Activated CD4-positive, CD25-positive, alpha-beta regulatory T cell (primary cell): ENCODE measurements at places on chromosomes 2 and 18.

GRCh38 chr2:216083464-216084281 is 2.0 kb downstream of the TMEM169 start:
- DNase-seq = no peak

DNA sequence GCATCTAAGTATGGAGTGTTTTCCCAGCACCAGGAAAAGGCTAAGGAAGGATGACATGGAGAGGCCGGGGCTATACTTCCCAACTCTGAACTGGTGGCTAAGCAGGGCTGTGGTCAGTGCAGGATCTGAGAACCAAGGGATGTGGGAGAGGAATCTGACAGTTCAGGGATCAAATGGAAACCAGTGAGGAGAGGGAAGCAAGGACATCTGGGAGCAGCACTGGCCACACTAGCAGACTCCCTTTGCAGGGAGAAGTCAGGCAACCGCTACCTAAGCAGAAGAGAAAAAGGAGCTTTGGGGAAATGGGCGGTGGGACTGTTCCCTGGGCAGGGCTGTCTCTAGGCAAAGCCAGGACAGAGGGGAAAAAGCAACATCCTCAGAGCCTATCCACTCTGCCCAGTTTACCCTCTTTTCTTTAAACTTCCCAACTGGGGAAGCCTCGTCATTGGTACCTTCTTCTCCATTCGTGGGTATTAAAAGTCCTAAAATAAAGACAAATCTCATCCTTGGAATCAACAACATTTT is 105.8 kb upstream of the MEIS1 start:
- no peak for DNase-seq

- no peak for DNase-seq
These were observed 224.9 kb upstream of the EPAS1 start for GRCh38 chr2:46072101-46072820.

GRCh38 chr2:65053199-65053598 is 3.0 kb upstream of the CEP68 start:
- DNase-seq = no peak

DNA sequence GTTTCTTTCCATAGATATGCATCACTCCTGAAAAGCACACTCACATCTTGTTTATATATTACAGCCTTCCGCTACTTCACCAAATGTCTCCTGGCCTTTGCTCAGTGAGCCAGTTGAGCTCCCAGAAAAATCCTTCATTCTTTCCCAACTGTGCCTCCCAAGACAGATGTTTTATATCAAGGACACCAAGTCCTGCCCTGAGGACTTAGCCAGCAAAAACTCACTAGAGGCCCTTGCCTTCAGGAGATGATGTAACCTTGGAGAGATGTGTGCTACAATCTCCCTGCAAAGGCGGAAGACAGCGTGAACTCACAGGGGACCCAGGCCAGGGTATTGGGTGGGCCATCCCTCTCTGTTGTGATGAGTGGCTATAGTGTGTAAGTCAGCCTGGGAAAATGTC is 86.1 kb upstream of the CTAGE1 start:
- no peak for DNase-seq

GRCh38 chr2:180933332-180933731 is 47.1 kb upstream of the UBE2E3 start:
- DNase-seq = no peak

- no peak for DNase-seq
These were observed 316.9 kb upstream of the THSD7B start for GRCh38 chr2:136448432-136448831.

- no peak for DNase-seq
These were observed 9.8 kb downstream of the MALL start for GRCh38 chr2:110105608-110106467.

DNA sequence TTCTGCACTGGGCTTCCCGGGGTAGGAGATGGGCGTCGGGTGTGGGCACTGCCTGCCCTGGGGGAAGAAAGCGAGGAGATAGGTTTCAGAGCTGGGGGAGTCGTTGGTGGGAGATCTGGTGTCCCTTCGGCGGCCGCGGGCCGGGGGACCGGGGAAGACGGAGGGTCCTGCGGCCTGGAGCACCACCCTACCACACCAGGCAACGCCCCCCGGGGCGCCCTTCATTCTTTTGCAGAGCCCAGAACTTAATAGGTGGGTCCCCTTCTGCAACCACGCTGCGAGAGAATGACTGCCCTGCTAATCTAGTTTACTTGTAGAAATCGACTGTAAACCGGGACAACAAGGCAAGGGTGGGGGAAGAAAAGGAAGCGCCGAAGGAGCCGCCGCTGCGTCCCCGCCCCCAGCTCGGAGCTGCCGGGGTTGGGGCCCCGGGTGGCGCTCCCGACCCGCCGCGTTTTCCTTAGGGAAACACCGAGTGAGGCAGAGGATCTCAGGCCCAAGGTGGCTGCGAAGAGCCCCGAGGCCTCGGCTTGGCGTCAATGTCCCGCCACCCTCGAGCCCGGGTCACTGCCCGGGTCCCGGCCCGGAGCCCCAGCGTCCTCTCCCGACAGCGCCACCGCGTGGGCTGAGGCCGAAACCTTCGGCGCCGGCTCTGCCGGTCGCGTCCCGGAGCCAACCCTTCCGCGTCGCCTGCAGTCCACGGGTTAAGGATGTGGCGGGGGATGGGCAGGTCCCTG is 5.4 kb upstream of the SATB2 start:
- DNase-seq = no peak

DNA sequence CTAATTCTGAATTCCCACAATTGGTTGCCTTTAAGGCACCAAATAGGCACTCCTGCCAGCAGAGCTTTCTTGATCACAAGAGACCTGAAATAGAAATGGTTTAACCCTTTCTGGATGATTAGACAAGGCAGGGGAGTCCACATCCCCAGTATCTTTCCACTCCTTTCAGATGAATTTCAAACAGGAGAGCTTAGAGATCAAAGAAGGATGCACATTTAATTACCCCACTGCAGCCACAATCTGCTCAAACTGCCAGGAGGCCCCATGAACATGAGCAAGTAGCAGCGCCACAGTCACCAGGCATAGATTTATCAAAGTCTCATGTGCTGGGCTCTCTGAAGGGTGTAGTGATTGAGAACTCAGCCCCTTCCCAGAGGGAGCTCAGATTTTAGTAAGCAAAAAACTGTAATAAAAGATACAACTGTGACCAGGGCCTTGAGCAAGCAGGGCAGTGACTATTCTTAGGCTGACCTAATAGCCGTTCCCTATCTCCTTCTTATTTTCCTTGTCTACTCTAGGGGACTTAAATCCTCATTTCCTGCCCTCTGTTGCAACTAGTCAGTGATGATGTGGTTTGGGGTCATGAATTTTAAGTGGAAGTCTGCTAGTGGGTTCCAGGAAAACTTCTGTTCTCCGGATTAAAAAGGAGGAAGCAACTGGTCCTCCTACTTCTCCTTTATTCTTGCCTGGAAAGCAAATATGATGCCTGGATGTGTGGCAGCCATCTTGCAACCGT is 53.7 kb downstream of the SLC4A3 start:
- no peak for DNase-seq

DNA sequence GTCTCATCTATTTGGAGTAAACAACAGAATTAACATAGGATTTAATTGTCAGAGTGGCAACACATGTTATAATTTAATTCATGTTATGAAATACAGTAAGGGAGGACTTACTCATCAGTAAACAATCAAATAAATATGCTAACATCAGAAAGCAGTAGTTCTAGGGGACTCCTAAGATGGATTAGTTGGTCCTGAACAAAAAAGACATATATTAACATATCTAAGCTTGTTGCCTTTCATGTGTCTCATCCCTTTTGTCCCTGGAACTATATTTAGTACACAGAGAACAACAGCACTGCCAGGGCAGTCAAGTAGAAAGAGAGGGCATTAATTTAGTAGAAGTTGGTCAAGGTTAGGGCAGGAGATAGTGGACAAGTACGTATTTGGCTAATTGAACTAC is 117.8 kb upstream of the FZD5 start:
- no peak for DNase-seq

GRCh38 chr2:240916571-240917008 is 10.5 kb downstream of the CROCC2 start:
- no peak for DNase-seq

DNA sequence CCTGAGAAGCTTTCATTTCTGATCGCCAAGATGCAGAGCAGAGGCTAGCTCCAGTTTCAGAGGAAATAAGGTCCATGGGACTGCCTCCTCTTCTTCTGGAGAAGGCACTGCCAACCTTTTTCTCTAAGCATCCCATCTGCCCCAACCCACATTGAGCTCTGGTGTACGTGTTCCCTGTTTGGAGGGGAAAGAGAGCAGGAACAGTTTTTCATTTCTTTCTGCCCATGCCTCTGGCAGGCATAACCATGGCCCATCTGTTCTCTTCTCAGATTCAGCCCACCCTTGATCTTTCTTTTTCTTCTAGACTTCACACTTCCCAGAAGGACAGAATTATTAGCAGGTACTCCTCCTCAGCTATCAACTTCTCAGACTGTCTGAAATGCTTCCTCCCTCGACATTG is 1110.3 kb upstream of the KLHL29 start:
- DNase-seq = no peak

GRCh38 chr18:56517196-56517595 is 121.2 kb downstream of the TXNL1 start:
- no peak for DNase-seq

DNA sequence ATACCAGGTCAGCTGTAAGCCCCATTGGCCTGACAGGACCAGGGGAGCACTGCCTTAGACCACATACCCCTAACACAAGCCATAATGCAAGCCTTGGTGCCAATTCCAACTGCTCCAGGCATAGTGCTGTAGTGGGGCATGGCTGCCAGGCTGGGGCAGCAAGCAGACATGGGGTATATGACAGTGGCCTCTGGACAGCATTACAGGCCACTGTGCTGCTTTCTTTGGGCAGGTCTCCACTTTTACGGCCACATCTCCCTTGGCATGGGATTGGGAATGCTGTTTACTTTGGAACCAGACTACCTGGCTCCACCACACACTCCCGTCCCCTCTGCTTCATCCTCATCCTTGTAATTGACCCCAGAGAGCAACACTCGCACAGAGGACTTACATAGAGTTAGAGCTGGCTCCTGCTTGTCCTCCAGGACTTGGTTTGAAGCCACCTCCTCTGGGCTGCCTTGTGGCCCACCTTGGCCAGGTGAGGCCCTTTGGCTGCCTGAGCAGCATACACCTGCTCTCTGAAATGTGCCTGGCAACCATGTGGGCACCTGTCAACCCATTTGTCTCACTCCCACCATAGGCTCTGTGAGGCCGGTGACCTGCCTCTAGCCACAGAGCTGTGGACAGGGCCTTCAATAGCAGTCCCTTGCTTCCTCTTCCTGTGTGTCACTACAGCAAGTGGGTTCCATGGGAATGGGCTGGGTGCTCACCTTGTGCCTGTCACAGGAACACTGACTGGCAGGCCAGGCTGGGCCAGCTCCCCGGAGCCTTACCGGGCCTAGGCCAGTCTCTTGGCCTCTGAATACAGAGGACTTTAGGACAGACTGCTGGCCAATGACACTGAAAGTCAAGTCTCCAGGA is 262.6 kb upstream of the HS6ST1 start:
- DNase-seq = no peak

GRCh38 chr2:192090911-192091310 is 103.8 kb downstream of the TMEFF2 start:
- DNase-seq = no peak

DNA sequence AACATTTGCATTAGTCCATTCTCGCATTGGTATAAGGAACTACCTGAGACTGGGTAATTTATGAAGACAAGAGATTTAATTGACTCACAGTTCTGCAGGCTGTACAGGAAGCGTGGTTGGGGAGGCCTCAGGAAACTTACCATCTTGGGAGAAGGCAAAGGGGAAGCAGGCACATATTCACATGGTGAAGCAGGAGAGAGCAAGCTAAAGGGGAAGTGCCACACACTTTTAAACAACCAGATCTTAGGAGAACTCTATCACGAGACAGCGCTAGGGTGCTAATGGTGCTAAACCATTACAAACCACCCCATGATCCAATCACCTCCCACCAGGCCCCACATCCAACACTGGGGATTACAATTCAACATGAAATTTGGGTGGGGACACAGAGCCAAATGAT is 201.7 kb upstream of the MGAT5 start:
- no peak for DNase-seq

GRCh38 chr2:159111346-159111927 is 143.0 kb downstream of the TANC1 start:
- no peak for DNase-seq

DNA sequence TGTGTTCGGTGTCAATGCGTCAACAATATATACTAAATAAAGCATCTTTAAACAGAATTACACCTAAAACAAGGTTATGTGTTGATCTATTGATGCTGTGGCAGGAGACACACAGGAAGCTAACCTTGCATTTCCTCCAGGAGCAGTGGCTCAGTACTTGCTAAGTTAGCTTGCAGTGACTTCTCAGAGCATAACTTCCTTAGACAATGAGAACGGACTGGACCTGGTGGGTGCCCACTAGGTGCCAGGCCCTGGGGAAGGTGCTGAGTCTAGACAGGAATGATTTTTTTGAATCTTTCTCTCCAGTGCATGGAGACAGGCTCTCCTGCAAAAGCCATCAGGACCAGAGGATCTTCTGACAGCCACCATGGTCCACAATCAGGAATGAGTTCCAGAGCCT is 73.8 kb upstream of the MGAT4A start:
- DNase-seq = no peak

DNA sequence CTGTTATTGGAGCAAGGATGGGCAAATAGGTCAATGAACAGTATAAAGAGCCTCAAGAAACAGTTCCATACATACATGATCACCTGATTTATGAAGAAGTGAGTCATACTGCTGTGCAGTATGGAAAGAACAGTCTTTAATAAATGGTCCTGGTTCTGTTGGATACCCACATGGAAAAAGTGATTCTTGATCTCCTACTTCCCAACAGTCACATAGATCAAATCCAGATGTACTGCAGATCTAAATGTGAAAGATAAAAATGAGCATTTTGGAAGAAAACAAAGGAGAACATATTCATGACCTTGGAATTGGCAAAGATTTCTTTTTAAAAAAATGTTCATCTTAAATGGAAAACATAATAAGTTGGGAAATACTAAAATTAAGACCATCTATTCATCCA is 75.8 kb downstream of the CCDC148 start:
- DNase-seq = no peak

- DNase-seq = no peak
These were observed 73.3 kb downstream of the PIK3C3 start for GRCh38 chr18:42028247-42028832.

DNA sequence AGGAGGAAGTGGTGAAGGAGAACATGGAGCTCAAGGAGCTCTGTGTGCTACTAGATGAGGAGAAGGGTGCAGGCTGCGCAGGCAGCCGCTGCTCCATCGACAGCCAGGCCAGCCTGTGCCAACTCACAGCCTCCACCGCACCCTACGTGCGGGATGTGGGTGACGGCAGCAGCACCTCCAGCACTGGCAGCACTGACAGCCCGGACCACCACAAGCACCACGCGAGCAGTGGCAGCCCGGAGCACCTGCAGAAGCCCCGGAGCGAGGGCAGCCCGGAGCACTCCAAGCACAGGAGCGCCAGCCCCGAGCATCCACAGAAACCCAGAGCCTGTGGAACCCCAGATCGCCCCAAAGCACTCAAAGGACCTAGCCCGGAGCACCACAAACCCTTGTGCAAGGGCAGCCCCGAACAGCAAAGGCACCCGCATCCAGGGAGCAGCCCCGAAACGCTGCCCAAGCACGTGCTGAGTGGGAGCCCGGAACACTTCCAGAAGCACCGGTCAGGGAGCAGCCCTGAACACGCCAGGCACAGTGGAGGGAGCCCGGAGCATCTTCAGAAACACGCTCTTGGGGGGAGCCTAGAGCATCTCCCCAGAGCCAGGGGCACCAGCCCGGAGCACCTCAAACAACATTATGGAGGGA is 9.0 kb downstream of the CCDC85A start:
- no peak for DNase-seq

- DNase-seq = no peak
These were observed 47.5 kb upstream of the MAP3K20 start for GRCh38 chr2:173028141-173028540.

- no peak for DNase-seq
These were observed 339.8 kb downstream of the CYP26B1 start for GRCh38 chr2:71807581-71808451.

GRCh38 chr2:122031544-122032263 is 276.3 kb downstream of the TSN start:
- DNase-seq = no peak
